Inflammatory macrophage treated with lipopolysaccharide for 4 hours (primary cell): ENCODE measurements at places on chromosomes 5 and 9.

DNA sequence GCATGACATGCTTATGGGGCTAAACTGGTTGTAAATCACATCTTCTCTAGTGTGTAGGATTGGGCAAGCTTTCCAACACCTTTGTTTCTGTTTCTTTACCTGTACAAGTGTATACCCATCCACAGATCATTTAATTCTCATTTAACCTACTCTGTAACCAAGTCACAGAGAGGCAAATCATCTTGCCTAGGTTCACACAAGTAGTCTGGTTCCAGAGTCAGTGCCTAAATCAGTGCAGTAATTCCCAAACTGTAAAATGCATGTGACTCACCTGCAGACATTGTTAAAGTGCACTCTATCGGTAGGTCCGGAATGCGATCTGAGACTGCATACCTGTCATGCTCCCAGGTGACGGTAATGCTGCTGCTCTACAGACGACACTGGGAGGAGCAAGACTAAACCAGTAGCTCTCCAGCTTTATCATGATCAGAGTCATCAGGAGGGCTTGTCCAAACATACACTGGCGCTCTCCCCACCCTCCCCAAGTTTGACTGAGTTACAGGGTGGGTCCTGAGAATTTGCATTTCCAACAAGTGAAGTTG lies 107.9 kb upstream of the FREM1 start:
- DNase-seq = no peak

GRCh38 chr9:87270221-87270847 lies 227.3 kb upstream of the DAPK1 start:
- no peak for DNase-seq

DNA sequence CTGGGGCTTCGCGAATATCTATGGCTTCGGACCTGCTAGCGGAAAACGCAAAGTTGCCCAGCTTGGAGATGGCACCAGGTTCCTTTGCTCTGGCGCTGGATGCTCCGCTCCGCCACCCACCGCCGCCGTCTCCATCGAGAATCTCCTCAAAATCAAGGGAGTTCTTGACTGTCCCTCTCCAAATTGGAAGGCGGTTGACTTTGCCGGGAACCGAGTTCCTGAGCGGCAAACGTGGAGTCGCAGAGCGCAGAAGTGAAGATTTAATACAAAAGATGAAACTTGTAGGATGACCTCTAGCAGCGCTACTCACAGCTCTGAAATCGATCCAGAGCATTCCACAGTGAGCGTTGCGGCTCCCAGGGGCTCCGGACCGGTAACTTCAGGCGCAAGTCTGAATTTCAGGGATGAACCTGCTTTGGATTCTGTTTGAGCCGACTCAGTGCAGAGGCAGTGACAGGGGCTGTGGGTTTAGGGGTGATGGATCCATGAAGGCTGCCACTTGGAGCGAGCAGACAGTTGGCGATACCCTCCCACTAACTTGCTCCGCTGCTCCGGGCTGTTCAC lies 1641.5 kb upstream of the C9orf72 start:
- no peak for DNase-seq

- DNase-seq = peak; percentile 87
Observed at GRCh38 chr9:136643596-136644342, 18.9 kb upstream of the EGFL7 start.

GRCh38 chr9:123327697-123328100 lies 28.3 kb upstream of the CRB2 start:
- no peak for DNase-seq

- no peak for DNase-seq
Observed at GRCh38 chr9:87546704-87547103, 49.0 kb downstream of the DAPK1 start.

GRCh38 chr9:75894566-75894965 lies 4.1 kb downstream of the PCSK5 start:
- DNase-seq = no peak

- no peak for DNase-seq
Observed at GRCh38 chr5:80990971-80991370, 30.8 kb downstream of the RASGRF2 start.

GRCh38 chr9:76718166-76718565 lies 46.1 kb upstream of the PCA3 start:
- no peak for DNase-seq

GRCh38 chr5:83034036-83034435 lies 43.2 kb downstream of the TMEM167A start:
- DNase-seq = no peak

GRCh38 chr5:76041863-76042262 lies 41.3 kb upstream of the SV2C start:
- no peak for DNase-seq

DNA sequence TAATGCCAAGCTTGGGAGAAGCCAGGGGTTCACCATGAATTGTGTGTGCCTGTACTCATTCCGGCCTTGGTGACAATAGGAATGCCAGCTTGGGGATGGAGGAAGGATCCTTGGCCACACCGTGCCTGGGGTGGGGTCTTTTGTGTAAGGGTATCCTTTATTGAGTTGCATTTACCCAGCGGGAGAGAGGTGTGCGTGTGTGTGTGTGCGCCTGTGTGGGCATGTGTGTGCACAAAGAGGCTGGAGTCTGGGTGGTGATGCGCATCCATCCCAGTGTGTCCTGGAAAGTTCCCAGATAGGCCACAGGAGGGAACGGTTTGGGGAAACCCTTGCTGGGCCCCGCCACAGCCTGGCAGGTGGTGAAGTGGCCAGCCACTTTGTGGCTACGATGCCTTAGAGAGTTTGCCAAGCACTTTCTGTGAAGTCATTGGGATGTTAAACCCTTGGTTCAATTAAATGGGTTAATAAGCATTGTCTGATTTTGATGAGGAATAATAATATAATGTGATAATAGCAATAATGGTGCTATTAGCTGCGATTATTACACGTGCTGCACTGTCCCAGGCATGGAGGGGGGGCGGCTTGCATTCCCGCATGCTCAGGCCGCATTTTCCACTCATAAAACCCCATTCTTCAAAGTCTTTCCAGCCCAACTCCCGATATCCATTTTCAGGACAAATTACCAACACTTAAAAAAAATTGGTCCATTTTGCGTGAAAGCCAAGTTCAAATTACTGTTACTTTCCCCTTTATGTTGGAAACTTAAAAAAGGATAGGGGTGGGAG lies 13.7 kb downstream of the PITX1 start:
- no peak for DNase-seq

DNA sequence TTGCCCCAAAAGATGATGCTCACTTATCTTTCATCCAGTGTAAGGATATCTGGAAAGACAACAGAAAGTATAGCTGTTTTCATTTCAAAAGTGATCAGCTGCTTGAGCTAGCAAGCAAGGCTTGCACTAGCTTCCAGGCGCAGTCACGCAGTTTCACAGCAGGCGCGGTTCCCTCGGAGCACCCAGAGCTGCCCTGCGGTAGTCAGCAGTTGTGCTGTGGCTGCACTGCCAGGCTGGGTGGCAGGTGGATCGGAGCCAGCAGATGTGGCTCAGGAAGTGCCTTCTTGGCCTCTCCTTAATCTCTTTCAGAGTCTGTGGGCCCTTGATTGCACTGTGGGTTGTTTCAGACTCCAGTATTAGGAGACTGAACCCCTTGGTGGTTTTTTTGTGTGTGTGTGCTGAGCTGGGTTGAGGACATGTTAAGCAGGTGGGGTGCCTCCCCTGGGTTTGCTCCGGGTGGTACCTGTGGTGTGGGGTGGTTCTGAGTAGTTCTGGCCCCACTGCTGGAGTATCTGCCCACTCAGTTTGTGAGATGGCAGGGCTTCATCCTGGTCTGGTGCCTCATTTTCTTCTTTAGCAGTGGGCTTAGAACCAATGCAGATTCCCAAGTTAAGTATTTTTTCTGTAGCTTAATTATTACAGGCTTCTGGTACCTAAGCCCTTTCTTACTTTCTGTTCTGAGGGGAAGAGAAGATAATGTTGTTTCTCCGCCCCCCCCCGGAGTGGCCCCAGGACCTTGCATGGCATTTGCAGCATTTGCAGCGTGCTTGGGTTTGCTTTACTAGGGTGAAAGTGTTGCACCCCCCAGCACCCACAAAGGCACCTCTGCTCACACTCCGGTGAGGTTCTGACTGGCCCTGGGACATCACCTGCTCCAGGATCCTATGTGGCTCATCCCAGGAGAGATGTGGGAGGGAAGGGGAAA lies 16.4 kb downstream of the TENT4A start:
- DNase-seq = peak; percentile 39

- DNase-seq = no peak
Observed at GRCh38 chr9:111582888-111583287, 16.6 kb downstream of the PTGR1 start.

DNA sequence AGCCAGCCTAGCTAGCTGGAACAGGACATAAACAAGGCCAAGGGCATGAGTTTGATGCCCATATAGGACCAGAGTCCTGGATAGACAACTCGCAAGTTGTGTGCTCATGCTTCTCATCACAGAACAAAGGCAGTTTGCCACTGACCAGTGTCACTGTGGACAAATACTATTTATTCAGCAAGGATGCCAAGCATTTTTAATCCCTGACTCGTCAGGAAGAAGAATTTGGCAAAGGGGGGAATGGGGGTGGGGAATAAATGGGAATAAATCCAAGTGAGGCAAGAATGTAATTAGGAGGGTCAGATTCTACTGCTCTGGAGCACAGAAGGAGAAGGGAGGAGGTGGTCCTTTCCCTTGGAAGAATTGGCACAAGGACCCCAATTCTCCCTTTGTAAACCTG lies 46.8 kb upstream of the ANKRD55 start:
- DNase-seq = no peak

DNA sequence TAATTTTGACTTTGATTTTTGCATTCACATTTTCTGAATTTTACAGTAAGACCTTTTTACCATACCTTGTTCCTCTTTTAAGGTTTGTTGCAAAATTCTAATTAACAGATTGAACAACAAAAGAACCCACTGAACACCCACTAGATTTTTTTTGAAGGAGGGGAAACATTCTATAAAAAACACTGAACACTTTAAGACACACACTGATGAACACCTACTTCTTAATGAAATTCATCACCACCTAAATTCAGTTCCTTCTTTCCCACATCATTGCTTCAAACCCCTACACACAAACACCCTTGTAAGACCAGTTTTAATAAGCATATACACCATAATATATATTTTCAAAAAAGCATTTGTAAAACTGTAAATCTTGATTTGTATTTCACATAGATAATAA lies 559.0 kb upstream of the MEF2C start:
- no peak for DNase-seq

GRCh38 chr9:4756420-4756819 lies 15.4 kb upstream of the AK3 start:
- no peak for DNase-seq

DNA sequence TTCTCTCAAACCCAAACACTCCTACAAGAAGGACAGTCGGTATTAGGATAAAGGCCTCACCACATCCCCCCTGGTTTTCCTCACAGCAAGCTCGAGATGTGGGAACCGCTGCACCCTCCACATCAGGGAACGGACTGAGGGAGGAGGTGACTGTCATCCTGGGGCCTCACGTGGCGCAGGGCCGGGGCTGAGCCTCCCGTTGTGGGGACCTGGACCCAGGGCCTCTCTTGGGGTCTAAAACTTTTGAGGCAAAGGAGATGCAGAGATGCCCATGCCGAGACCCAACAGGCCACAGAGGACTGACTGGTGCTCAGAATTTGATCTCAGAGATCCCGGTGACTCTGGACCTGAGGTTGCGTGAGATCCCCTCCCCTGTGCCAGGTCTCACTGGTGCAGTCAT lies 72.7 kb downstream of the MRPL36 start:
- no peak for DNase-seq

- no peak for DNase-seq
Observed at GRCh38 chr9:133706307-133707050, 31.7 kb downstream of the SARDH start.

DNA sequence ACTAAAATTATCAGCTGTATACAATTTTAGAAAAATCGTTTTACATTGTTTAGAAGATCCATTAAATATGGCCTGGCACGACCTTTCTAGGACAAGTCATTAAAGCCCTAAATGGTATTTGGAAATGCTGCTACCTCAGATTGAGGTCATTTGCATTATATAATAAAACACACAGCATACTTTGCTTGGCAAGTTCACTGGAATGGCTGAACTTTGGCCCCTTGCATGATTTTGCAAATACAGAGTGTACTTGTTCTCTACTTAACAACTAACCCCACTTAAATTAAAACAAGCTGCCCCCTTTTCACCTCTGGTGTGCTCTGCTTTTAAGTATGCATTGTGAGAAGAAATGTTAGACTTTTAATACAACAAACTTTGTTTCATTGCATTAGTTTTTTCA lies 860.1 kb downstream of the PTPRD start:
- no peak for DNase-seq

GRCh38 chr5:154782812-154783592 lies 27.8 kb downstream of the LARP1 start:
- DNase-seq = no peak

DNA sequence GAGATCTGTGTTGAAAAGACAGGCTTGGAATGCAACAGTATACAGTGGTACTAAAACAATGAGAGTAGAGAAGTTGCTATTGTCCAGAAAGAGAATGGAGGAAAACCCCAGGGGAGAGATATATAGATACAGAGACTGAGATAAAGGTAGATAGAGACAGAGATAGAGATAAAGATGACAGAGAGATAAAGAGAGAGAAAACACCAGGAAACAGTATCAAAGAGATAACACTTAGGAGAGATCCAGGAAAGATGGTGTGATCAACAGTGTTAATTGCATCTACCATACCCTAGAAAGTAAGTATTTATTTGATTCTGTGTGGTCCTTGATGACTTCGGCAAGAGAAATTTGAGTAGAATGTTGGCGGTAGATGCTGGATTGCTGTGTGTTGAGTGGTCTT lies 461.8 kb upstream of the RIOK2 start:
- no peak for DNase-seq

DNA sequence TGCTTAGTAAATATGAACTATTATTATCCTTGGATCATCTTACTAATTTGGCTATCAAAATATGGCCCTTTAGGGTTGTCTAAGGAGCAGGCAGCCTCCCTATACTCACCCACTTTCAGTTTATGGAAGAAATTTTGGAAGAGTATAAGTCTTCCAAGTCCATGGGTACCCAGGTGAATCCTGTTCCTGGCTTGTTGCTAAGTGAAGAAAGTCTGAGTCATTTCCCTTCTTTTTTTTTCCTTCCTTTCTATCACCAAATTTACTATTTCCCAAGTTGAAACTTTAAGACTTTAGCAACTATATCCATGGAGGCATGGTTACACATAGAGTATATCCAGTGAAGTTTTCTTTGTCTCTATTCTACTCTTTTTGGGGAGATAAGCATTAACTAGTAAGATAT lies 184.0 kb upstream of the ACTBL2 start:
- DNase-seq = no peak

- no peak for DNase-seq
Observed at GRCh38 chr9:135081264-135081660, 6.2 kb upstream of the OLFM1 start.

DNA sequence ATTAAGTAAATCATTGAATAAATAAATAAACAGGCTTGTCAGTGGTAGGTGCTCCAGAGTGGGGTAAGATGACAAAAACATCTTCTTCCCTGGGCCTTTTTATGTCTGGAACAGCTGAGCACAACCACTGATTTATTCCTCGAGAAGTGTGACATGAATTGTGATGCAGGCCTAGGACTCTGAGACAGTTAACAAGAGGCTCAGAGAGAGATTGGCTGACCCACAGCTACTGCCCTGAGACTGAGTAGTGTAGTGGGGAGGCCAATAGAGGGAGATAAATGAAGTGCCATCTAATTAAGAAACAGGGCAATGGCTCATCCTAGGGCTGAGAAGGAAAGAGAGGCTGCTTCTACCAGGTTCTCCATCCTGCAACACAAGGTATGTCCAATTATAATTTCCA lies 369.3 kb upstream of the TRPC7 start:
- DNase-seq = no peak
